ENCODE measurements at places on chromosomes 1 and 21. TPM values are rescaled to one million over a fixed set of nuclear protein-coding genes. Genes with fewer than 3 reads are reported as not detected.

Gene AK4
- polyA plus RNA-seq = 2.2 TPM

DNA sequence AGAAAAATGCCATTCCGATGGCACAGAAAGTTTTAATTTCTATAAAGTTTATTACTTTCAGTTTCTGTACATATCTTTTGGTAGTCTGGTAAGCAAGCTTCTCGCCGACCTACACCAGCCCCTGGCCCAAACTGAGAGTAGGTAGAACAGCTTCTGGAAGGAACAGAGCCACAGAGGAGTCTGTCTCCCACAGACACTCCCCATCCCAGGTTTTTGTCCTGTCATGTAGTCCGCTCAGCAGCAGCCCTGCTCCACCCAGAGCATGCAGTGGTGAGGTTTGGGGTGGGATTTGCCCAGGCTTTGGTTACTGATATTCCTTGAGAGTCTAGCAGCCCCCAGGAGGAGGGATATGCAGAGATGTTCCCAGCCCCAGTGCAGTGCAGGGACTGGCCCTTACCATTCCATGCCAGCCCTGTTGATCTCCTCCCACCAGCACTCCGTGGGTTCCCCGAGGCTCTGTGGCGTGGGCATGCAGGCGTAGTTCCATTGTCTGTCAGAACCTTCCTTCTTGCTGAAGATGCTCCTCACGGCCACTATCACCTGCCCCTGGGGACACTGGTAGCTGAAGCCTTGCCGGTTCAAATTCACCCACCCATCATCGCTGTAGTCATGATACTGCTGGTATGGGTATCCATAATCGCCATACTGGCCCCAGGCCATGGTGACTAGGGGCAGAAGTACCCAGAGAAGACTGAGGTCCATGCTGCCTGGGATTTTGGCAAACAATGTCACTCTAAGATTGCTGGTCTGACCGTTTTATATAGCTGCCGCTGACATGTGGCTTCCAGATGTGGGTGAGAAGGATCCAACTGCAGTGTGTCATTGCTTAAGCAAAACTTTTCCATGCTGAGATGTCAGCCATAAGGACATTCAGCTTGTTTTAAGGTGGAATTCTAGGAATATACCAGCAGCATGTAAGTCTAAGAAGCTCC lies at the start of gene DPT:
Gene DPT (minus strand): TSS at position 734 of the 932 bp plus-strand sequence. CDS start 32 bp downstream, at position 702.
- no peak for DNase-seq

DNA sequence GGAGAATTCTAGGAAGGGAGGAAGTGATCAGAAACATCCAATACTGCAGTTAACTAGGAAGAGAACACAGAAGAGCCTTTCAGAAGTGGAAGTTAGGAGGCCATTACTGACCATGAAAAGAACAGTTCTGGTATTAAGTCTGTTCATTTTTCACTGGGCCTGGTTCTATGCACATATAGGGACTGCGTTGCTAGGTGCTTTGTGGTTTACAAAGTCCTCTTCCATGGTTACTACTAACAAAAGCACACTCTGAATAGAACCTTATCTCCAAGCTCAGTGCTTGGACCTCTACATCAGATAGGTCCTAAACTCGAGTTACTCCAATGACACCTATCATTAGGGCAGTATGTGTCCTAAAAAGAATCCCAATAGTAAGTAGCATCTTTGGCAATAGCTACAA lies 75.4 kb downstream of the RPAP2 start:
- DNase-seq = no peak

DNA sequence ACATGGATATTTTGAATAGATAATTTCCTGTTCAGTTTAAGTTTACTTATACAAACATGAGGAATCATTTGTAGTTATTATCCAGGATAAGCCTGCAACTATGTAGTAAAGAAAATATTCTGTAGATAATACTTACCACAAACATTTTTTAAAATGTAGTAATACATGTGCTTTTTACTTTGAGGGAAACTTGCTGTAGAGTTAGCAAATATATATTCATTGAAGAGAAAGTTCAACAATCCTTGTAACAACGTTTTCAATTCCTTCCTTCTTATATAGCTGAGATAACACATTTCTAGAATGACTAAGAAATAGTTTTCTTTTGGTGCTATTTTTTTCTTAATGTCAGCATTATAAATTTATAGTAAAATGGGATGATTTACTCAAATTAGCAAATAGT lies 664.6 kb upstream of the ADAMTS5 start:
- no peak for DNase-seq

GRCh38 chr1:94115900-94116436 lies 5.0 kb downstream of the ABCA4 start:
- no peak for DNase-seq

DNA sequence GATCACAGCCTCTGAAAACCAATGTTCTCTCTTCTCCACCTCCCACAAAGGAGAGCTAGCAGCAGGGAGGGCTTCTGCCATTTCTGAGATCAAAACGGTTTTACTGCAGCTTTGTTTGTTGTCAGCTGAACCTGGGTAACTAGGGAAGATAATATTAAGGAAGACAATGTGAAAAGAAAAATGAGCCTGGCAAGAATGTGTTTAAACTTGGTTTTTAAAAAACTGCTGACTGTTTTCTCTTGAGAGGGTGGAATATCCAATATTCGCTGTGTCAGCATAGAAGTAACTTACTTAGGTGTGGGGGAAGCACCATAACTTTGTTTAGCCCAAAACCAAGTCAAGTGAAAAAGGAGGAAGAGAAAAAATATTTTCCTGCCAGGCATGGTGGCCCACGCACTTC lies 35.8 kb upstream of the TDRD10 start:
- no peak for DNase-seq

DNA sequence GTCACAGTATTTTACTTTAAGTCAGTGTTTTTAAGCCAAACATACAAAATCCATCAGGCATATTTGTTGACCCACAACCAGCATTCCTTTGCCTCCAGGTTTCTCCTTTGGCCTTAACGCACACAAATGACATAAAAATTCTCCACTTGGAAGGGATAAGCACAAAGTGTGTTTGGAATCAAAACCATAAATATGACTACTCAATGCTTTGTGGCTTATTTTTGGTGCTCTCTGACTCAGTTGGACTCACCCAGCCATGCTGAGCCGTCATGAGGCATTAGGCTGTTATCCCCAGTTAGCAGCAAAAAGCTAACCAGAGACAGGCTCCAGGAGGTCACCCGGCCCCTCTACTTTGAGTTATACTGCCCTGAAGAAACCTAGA lies 948 bp downstream of the PRUNE1 start:
- no peak for DNase-seq

GRCh38 chr1:215749414-215749813 lies 182.3 kb downstream of the KCTD3 start:
- no peak for DNase-seq

DNA sequence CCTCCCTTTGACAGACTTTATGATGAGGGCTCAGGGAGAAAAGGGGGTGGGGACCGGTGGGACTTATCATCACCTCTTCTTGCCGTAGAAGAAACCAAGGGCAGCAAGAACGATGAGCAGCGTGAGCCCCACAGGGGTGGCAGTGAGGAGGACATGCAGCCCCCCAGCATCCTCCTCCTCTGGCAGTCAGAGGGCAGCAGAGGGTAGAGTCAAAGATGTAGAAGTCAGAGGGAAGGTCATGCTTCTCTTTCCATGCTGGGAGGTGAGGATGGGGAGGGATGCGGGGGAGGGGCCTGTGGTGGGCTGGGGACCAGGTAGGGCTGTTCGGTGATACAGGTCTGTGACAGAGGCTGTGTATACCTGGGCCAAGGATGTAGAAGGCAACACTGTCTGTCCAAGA lies 14.8 kb downstream of the INSRR start:
- no peak for DNase-seq

Gene HSD3B1
- 0.74 TPM for polyA plus RNA-seq

Gene VN1R5
- not detected for polyA plus RNA-seq

Gene S100A13
- polyA plus RNA-seq = 109 TPM

Gene FCRL1
- polyA plus RNA-seq = 0.31 TPM

Data from left lung (tissue), 14 donors.